ENCODE measurements at places on chromosomes 7 and 10.

DNA sequence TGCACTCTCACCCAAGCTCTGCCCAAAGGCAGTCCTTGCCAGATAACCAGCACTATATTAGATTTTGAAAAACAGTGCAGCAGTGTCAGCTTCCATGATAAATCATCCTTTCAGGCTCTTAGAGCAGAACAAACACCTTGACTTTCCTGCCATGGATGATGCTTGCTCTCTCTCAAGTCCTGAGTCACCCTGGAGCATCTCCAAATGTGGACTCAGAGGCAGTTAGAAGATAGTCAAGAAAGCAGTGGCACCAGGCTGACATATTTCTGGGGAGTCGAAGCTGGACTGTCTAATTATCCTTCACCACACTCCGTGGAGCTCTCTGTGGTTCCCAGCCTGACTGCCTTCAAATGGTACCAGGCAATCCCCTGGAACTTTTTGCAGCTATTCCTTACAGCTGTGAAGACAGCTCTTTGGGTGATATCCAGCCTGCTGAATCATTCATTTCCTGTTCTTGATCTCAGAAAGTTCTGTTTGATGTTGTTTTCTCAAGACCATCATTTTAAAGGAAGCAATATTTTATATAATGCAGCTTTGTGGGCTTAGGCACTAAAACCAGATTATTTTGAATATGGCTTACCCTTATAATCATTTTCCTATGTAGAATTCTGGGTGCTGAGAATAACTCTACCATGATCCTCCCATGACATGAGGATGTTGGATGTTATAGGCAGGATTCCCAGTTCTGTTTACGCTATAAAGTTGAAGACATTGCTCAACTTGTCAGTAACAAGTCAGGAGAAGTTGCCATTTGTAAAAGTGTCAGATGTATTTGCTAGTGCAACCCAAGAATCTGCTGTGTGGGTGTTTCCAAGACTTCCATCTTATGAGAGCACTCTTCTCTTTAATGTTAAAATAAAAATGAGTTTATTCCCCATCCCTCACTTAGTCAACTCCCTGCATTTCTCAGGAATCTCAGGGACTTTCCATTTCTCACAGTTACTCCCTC lies 233.8 kb downstream of the C7orf25 start:
- peak; percentile 94 for DNase-seq
- H3K27ac ChIP-seq, result peak overlapping the region; percentile 51
- H3K36me3 ChIP-seq, result no peaks in the 10 kb centered on the region
- H3K4me1 ChIP-seq, result peaks cover 21% of the 10 kb centered on the region
- H3K27me3 ChIP-seq, result no peaks in the 10 kb centered on the region
- no peak overlapping the region for H3K4me3 ChIP-seq

DNA sequence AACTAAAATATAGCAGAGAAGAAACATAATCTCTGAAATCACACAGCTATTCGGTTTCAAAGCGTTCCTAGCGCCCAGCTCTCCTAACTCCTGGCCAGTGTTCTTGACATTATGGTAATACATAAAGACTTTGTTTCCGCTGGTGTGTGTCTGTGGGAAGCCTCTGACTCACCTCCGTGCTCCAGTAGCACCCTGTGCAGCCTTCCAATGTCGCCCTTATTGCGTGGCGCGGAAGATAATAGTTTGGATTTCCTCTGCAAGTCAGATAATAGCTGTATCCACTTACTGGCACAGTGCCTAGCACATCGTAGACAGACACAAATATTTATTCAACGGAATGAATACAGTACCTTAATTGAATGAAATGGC lies 570 bp downstream of the BMS1 start:
- peak overlapping the region; percentile 96 for H3K4me3 ChIP-seq
- peaks cover 31% of the 10 kb centered on the region for H3K36me3 ChIP-seq
- H3K27ac ChIP-seq, result peak overlapping the region; percentile 85

DNA sequence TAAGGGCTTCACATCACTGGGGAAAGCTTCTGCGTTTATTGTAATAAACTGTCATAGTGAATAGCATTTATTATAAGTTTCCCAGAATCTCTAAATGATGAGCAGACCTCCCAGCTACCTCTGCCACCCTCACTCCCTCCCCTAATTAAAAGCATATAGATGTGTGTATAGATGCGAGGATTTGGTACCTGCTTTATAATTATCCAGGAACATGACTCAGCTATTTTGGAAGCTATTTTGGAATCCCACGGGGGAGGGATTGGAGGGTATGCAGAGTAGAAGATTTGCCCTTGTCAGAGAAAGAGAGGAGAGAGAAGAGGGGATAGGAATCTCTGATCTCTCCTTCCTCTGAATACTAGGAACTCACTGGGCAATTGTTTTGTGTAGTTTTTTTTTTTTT lies 455.3 kb downstream of the ADRA2A start:
- no peaks in the 10 kb centered on the region for H3K27me3 ChIP-seq
- no peak for DNase-seq
- H3K27ac ChIP-seq, result no peak overlapping the region

GRCh38 chr10:126787201-126787600 lies 116.7 kb upstream of the C10orf90 start:
- H3K27ac ChIP-seq, result no peak overlapping the region
- H3K27me3 ChIP-seq, result peaks cover 33% of the 10 kb centered on the region
- no peaks in the 10 kb centered on the region for H3K4me1 ChIP-seq

- DNase-seq, result no peak
- H3K4me3 ChIP-seq, result no peak overlapping the region
- no peaks in the 10 kb centered on the region for H3K27me3 ChIP-seq
- no peak overlapping the region for H3K27ac ChIP-seq
- H3K4me1 ChIP-seq, result no peaks in the 10 kb centered on the region
Observed at GRCh38 chr10:121033366-121033765, 182.2 kb downstream of the WDR11 start.

All from GM23248 (cell line).